ENCODE measurements at places on chromosomes 12 and 14.

- peak; percentile 14 for DNase-seq
These were observed 9.0 kb downstream of the TPH2 start for GRCh38 chr12:71947645-71948105.

GRCh38 chr14:64746298-64747250, 42.4 kb downstream of the PLEKHG3 start:
- DNase-seq = no peak

DNA sequence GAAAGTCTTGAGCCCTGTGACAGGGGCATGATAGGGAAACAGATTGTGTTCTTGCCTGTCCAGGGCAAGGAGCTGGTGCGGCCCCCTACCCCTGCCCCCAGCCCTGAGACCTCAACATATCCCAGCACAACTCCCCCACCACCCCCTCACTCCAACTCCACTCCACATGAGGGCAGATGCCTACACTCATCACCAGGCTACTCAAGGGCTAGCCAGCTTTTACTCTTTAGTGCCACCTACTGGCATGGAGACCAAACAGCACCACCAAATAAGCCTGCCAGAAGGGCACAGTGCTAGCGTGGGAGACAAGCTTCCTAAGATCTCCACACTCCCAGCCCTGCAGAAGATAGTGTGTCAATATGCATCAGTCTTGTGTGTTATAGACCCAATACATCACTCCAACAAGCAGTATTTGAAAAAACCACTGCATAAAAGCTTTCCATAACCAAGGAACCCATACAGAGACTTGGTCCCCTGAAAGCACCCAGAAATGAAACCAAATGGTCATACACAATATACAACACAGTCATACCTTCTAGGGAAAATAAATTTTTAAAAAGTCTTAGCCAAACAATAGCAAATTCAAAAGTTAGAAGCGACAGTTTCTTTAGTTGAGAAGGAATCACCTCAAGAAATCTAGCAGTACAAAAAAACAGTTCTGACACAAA, 154.4 kb downstream of the KCNK10 start:
- DNase-seq = peak; percentile 31

DNA sequence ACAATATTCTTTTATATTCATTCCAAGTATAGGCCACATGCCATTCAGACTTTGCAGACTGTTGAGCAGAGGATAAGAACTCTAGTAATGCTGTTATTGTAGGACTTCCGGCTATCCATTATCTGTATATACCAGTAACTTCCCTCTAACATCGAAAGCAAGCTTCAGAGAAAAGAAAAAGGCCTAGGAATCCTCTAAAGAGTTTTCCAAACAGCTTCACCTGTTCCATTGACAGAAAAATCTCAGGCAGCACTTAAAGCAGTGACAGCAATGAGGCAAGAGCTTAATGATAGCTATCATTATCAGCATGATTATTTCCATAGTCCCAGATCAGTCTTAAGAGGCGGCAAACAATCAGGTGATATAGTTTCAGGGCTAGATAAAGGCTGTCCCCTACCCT, 1.8 kb downstream of the CPNE8 start:
- no peak for DNase-seq

- DNase-seq = no peak
These were observed 381.1 kb downstream of the IPO8 start for GRCh38 chr12:30314506-30315100.

Measured in fibroblast of skin of right biceps (primary cell).